ENCODE measurements at places on chromosomes 3 and 15. TPM values are rescaled to one million over a fixed set of nuclear protein-coding genes. Genes with fewer than 3 reads are reported as not detected.

DNA sequence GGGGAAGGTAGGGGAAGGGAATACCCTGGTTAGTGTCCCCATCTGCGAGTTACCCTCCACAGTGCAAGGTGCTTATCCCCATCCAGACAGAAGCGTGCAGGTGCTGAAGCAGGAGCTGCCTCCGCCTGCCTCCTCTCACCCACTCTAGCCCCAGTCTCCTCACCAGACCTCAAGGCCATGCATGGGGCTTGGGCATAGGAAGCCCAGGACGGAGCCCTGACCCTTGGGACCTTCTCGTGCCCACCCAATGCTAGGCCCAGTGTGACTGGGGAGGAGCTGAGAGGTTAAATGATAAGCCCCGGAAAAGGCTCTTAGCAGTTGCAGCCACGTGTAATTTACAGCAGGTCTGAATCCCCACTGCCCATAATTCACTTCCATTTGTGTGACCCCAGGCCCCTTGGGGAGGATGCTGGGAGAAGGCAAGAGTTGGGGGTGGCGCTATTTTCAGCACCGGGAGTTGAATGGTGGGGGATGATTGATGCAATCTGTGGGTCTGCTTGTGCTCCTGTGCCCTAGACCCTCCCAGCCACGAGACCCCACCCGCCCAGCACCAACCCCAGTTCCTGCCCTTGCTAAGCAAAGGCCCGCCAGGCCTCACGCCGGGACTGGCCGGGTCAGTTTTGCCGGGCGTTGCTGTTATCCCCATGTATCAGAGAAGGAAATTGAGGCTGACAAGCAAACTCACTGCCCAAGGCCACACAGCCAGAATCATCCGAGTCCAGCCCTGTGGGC lies 14.5 kb upstream of the PLXND1 start:
- peaks cover under 1% of the 10 kb centered on the region for H3K4me1 ChIP-seq
- DNase-seq: no peak
- H3K27me3 ChIP-seq: peaks cover 2% of the 10 kb centered on the region
- no peak overlapping the region for H3K4me3 ChIP-seq
- no peak overlapping the region for H3K27ac ChIP-seq
- H3K36me3 ChIP-seq: no peaks in the 10 kb centered on the region

DNA sequence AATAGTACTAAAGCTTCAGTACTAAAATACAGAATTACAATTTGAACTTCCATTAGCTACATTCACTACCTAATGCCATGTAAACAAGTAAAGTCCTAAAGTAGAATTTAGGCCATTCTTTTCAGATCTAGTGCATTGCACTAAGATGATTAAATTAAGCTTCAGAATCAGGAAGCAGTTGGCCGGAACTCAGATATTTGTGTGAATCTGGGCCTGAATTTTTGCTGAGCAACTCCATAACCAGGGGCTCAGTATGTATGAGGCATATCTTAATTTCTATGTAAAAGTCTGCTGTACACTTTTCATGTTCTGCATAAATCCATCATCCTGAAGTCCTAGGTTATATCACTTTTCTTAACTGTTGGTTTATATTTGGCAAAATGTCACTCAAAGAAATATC lies 246.4 kb downstream of the RBMS3 start:
- H3K4me3 ChIP-seq: no peak overlapping the region
- H3K36me3 ChIP-seq: no peaks in the 10 kb centered on the region
- DNase-seq: no peak
- H3K27me3 ChIP-seq: peaks cover 1% of the 10 kb centered on the region

The SPESP1 gene
- total RNA-seq: 1.2 TPM

- no peak overlapping the region for H3K4me3 ChIP-seq
- peaks cover 8% of the 10 kb centered on the region for H3K4me1 ChIP-seq
- H3K27ac ChIP-seq: no peak overlapping the region
- no peaks in the 10 kb centered on the region for H3K36me3 ChIP-seq
Measured at GRCh38 chr15:66765478-66766281, 63.6 kb downstream of the SMAD6 start.

Data from activated T-helper 1 cell treated with anti-CD3 and anti-CD28 coated beads, Interleukin-12 subunit alpha, Interleukin-12 subunit beta, Interleukin-2, Interleukin-4 antibody, amounts not matched to agents 30 ng/mL and 10 ng/mL and 1 ng/mL, durations not matched to agents 14 hours and 24 hours and 36 hours (primary cell).